ENCODE measurements at places on chromosomes 7 and 10.
A peak's percentile ranks its signal among the peaks of the same experiment; 100 is the strongest.

DNA sequence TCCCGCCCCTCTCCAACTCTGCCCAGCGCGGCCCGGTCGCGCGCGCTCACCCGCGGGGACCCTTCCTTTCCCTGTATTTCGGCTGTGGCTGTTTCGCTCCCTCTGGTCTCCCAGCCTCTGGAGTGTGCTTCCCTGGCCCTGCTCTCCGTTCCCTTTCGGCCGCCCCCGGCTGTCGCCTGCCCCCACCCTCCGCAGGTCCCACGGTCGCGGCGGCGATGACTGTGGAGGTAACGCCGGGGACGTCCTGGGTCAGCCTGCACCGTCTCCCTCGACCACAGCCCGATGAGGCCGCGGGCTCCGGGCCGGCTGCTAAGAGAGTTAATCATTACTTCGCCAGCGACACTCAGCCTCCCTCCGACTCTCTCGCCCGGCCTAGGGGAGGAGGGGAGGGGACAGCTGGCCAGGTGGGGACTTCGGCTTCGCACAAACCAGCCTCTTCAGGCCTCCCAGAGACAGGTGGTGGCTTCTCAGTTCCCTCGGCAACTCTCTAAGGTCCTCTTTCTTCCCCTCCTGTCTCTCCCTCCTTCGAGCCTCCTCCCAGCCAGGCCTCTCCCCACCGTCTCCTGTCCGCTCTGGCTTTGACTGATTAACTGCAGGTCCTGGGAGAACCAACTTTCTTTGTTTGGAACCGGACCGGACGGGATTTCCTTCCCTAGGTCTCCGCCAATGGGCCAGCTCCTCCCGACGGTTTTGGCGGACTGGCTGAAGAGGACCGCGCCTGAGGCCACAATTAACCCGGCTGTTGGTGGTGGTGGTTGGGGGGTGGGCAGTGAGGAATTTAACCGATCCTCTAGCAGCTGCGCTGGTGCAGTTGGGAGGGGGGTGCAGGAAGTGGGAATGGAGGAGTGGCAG is 5.6 kb upstream of the PAX2 start:
- DNase-seq: peak; percentile 77

DNA sequence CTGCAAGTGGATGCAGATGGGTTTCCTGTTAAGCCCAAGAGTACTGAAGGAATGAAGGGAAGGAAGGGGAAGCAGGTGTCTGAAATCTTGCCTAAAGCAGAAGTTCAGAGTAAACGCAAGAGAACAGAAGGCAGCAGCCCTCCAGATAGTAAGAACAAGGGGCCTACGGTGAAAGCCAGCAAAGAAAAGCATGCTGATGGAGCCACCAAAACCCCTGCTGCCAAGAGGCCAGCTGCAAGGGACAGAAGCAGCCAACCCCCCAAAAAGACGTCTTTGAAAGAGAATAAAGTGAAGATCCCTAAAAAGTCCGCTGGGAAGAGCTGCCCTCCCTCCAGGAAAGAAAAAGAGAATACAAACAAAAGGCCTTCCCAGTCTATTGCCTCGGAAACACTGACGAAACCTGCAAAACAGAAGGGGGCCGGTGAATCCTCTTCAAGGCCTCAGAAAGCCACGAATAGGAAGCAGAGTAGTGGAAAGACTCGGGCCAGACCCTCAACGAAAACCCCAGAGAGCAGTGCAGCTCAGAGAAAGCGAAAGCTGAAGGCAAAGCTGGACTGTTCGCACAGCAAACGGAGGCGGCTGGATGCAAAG is 152.5 kb downstream of the LCOR start:
- DNase-seq: no peak

- no peak for DNase-seq
These were observed 33.0 kb upstream of the CARD11 start for GRCh38 chr7:3076700-3077099.

GRCh38 chr7:74587435-74588126 is 69.9 kb upstream of the GTF2I start:
- DNase-seq: peak; percentile 69

- DNase-seq: no peak
These were observed 42.5 kb downstream of the CCDC71L start for GRCh38 chr7:106618480-106618879.

- DNase-seq: no peak
These were observed 50.2 kb downstream of the MTURN start for GRCh38 chr7:30184791-30185487.

DNA sequence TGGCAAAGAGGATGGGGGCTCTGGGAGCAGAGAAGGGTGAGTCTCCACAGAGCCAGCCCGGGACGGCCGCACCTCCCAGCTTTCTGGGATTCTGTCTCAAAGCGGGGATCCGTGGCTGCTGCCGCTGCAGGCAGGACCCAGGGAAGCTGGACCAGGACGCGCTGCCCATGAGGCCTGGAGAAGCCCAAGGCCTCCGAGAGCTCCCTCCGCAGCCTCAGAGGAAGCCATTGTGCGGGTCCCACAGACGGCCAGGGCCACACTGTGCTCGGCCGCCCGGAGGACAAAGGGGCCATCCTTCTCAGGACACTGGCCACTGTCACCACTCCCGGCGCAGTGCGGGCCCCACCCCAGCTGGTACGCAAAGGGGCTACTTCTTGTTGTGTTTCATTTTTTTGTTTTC is 79.3 kb upstream of the PDGFA start:
- no peak for DNase-seq

Data from H1 (cell line).